Activated CD4-positive, CD25-positive, alpha-beta regulatory T cell treated with anti-CD3 and anti-CD28 coated beads, Interleukin-2, amount 50 U/mL, for 16 hours (primary cell): ENCODE measurements at places on chromosomes 1 and 21.

DNA sequence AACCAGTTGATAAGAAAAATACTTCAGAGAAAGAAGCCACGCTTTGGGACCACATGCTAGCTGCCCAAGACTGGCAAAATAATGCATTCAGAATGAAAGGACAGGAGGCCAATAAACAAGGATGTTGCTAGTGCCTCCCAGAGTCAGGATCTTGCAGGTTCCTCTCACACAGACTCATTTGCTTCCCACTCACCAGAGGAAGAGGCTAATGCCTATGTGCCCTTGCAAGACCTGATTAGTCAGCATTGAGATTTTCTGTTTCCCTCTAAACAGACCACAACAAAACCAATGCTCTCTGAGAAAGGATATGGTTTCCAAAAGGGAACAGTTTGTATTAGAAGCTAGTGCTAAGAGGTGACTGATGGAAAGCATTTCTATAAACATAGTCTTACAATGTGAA lies 85.7 kb downstream of the NRDC start:
- DNase-seq, result no peak

- DNase-seq, result no peak
Observed at GRCh38 chr1:47627016-47627415, 189.2 kb downstream of the FOXD2 start.

GRCh38 chr1:211468595-211468994 lies 23.4 kb downstream of the RD3 start:
- DNase-seq, result no peak

GRCh38 chr1:109933856-109934711 lies 23.4 kb downstream of the CSF1 start:
- DNase-seq, result no peak

- DNase-seq, result no peak
Observed at GRCh38 chr21:38503583-38503982, 5.3 kb upstream of the ERG start.

- no peak for DNase-seq
Observed at GRCh38 chr1:30533141-30533540, 190.2 kb downstream of the MATN1 start.

GRCh38 chr1:238052496-238053266 lies 162.0 kb upstream of the ZP4 start:
- no peak for DNase-seq

DNA sequence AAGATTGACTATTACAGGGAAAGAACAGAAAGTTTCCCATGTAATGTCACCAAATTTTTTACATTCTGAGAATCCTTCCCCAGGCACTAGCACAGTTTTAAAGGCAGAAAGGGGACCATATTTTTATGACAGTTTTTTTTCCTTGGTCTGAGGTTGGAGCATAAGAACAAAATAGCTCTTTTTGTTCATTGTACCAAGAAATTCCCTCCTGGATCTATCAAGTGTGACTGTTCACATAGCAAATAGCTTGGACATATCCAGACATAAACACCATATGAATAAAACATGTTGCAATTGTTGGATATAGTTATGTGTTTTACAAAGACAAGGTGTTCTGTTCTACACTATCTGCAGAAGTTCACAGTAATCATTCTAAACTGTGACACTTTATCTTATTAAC lies 182.4 kb upstream of the ADGRL2 start:
- no peak for DNase-seq

- DNase-seq, result no peak
Observed at GRCh38 chr21:27371975-27372331, 405.1 kb upstream of the ADAMTS5 start.

DNA sequence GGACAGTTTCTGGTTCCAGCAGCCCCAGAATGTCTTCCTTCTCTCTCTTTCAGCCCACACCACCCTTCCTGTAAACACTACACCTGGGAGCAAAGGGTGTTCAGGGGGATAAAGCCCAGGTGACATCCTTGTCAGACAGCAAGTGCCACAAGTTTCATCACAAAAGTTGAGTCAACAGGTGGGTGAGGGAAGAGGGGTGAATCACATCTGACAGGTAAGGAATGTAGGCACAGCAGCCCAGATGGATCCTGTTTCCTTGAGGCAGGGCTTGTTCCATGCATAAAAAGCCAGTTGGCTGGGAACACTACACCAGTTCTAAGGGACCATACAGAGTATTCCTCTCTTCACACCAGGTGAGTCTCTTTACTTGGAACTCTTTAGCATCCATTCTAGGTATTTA lies at the start of gene SPRR1B:
TSS of gene SPRR1B (plus strand) at position 309 of the 400 bp plus-strand sequence. CDS start 1,143 bp downstream, outside the sequence.
- DNase-seq, result no peak

- DNase-seq, result no peak
Observed at GRCh38 chr21:35321322-35322200, 272.5 kb upstream of the RUNX1 start.

DNA sequence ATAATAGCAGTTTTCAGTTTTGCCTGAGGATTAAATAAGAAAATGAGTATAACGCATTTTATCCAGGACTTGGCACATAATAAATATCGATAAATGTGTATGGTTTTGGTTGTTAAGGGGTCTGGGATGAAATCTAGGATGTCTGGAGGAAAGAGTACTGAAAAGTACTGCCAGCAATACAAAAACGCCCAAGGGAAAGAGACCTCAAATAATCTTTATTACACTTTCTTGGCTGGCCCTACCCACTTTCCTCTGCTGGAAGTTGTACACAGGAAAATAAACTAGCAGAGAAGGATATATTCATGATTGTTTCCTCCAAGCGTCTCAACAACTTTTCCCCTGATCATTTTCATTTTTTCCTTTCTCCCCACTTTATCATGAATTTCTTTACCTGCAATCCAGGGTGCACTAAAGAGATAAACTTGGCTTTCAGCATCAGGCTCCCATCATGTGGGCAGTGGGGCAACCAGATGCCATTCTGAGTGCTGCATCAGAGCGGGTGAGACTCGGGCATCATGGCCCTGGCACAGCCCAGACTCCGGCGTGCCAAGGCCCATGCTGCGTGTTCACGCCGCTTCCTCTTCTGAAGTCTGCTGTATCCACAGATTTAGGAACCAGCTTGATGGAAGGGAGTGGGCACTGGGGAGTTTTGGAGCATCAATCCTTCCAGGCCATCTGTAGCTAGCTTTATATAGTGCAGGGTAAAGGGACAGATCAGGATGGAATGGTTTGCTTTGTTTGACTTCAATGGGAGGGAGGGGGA lies 35.8 kb upstream of the PLXNA2 start:
- no peak for DNase-seq

GRCh38 chr1:66253330-66253921 lies 280.5 kb upstream of the SGIP1 start:
- DNase-seq, result no peak

DNA sequence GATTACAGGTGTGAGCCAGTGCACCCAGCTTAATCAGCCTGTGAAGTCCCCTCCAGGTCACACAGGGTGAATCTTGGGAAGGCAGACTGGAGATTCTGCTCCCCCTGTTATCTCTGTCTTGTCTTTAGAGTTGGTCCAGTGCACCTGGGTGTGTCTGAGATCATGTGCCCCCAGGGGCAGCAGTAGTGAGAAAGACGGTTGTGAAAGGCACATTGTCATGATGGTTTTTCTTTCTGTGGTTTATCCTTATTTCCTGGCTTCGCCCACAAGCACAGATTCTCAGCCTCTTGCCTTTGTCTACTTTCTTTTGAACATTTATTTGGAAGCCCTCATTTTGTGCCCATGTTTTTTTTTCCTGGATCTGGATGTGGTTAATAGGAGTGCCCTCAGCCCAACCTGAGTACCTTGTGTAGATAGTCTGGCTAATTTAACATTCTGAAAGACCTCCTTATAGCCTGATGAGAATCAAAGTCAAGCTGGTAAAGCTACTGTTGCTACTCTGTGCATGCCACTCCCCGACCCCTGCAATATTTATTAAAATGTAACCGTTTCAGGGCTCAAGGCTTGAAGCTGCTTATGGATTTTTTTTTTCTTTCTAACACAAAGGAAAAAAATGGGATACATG lies 23.7 kb downstream of the UCK2 start:
- no peak for DNase-seq

DNA sequence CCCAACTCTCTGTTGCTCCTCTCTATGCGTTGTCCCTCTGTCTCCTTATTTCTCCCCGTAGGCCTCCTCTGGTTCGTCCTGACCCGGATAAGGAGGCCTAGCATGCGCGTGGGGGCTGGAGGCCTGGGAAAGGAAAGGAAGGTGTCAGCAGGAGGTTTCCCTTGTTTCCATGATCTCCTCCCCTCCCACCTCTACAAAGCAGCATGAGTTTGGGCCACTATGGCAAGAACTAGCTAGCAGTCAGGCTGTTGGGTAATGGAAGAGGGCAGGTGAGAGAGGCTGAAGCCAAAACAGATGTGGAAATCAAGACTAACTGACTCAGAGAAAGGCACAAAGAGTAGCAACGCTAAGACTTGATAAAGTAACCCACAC lies 687 bp upstream of the SEMA6C start:
- DNase-seq, result no peak

DNA sequence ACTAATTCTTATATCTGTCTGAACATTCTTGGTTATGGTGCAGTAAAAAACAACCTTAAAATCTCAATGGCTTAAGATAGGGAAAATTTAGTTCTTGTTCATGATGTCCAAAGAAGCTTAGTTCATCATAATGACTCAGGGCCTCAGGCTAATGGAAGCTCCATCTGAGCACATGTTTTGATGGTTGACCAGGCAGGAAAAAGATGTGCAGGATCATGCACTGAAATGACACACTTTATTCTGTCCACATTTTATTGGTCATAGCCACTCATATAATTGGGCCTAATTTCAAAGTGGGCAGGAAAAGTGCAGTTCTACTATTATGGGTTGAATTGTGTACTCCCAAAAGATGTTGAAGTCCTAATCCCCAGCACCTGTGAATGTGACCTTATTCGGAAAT lies 198.2 kb downstream of the CENPF start:
- no peak for DNase-seq

GRCh38 chr1:244865028-244865371 lies 657 bp upstream of the HNRNPU start:
- no peak for DNase-seq

- DNase-seq, result no peak
Observed at GRCh38 chr1:45806129-45806528, 2.7 kb downstream of the MAST2 start.

- peak; percentile 49 for DNase-seq
Observed at GRCh38 chr1:193479187-193479586, 292.8 kb upstream of the B3GALT2 start.

DNA sequence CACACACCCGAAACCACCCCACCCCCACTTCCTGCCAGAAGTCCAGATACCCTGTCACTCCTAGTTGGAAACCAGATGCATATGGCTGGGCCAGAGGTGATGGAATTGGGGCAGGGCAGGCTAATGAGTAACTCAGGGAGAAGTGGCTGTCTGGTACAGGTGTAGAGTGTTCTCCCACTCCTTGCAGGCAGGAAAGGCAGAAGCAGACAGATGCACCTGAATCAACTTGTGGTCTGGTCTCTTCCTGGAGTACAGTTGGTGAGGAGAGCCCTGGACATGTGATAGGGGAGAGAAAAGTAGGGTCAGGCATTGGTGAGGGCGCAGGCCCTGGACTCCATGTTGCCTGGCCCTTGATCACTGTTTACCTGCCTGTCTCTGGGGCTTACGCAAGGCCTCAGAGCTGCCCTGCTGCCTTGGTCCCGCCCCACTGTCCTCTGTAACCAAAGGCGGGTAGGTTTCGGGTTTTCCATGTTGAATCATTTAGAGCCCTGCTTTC lies 2.5 kb downstream of the CGN start:
- no peak for DNase-seq
